KBM-7 (cell line): ENCODE measurements at places on chromosomes 13 and 19.
A peak's percentile ranks its signal among the peaks of the same experiment; 100 is the strongest.

GRCh38 chr19:43638214-43638994 lies 1.2 kb downstream of the CADM4 start:
- no peak for DNase-seq

GRCh38 chr13:36639610-36640009 lies 34.2 kb upstream of the SERTM1 start:
- DNase-seq: no peak

GRCh38 chr19:58393725-58394033 lies 1.8 kb upstream of the RNF225 start:
- no peak for DNase-seq

DNA sequence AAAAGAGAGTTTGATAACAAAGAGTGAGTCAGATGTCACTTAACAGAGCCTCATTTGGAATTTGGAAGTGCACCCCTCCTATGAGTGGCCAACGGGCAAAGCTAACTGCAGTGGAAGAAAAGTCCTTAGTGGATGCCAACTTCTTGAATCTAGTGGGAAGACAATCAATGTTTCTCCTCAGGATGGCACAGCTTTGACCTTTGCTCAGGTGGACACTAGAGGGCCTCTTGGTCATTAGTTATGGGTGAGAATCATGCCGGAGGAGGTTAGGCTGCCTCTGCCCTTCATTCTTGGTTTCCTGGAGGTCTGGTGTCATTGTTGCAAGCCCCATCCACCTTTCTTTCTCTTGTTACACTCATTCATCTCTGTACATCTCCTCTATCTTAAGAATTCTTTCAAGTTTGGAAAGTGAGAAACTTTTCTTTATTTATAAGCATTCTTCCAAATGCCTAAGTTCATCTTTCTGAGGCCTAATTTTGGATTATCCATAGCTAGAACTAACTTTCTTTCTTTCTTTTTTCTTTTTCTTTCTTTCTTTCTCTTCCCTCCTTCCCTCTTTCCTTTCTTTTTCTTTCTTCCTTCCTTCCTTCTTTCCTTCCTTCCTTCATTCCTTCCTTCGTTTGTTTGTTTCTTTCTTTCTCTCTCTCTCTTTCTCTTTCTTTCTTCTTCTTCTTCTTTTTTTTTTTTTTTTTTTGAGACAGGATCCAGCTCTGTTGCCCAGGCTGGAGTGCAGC lies 327.2 kb upstream of the TSHZ3 start:
- peak; percentile 5 for DNase-seq

DNA sequence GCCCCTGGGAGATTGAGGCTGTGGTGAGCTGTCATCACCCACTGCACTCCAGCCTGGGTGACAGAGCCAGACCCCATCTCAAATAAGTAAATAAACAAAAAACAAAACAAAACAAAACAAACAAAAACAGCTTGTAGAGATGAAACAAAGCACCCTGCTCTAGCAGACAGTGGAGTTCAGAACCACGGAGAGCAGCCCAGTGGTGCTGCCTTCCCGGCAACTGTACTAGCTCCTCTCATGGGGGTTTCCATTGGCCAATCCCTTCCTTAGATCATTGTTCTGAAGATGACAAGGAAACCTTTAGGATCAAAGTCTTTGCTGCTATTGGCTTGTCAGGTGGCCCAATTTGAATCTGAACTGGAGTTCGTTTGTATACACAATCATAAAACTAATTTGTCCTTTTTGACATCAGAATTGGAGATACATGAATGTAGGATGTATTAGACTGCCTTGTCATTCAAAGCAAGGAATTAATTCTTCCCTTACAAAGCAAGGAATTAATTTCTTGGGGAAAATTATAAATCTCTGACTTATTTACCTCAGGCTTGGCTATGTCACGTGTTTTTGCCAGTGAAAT lies 19.7 kb upstream of the SYCN start:
- peak; percentile 43 for DNase-seq

DNA sequence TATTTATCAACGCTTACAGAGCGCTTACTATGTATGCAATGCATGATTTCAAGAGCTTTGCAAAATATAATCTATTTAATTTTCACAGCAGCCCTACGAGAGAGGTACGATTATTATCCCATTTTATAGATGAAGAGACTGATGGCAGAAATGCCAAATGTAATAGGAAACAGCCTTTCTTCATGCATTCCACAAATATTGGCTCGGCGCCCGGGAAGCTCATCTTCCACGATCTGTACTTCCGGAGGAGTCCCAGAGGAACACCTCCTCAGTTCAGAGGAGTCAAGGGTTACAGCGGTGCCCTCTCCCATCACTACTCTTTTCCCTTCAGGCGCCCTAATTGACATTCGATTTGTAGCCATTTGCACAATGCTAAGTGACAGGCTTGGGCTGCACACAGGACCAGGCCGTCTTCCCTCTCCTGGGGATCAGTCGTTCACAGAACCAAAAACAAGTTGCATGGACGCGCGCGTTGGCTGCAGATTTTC lies 1.1 kb upstream of the ARHGAP35 start:
- DNase-seq: no peak

DNA sequence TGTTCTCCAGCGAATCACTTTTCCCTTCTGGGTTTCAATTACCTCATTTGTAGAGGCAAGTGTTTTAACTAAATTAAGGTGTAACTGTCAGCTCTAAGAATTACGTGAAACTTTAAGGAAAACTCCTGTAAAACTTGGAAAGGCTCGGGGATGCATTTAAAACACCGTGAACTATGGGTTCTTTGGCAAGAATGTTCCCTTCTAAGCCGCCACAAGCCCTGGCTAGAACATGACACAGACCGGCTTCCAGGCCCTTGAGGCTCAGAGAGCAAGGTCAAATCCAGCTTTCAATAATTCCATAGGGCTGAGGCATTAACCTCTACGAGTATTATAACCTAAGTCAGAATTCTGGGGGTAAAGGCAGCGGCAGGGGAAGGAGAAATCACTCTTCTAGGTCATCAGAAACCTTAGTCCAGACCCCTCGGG lies 685 bp downstream of the VWA8 start:
- peak; percentile 45 for DNase-seq

GRCh38 chr19:19081642-19082151 lies 17.9 kb downstream of the SLC25A42 start:
- DNase-seq: no peak
